ENCODE measurements at places on chromosomes 2 and 18. TPM values are rescaled to one million over a fixed set of nuclear protein-coding genes. Genes with fewer than 3 reads are reported as not detected.

The SLC5A7 gene
- total RNA-seq, result 0.17 TPM

The SOX11 gene
- total RNA-seq, result 26.5 TPM

The PTPRN gene
- 18.8 TPM for total RNA-seq

The TMEM169 gene
- 8.0 TPM for total RNA-seq

DNA sequence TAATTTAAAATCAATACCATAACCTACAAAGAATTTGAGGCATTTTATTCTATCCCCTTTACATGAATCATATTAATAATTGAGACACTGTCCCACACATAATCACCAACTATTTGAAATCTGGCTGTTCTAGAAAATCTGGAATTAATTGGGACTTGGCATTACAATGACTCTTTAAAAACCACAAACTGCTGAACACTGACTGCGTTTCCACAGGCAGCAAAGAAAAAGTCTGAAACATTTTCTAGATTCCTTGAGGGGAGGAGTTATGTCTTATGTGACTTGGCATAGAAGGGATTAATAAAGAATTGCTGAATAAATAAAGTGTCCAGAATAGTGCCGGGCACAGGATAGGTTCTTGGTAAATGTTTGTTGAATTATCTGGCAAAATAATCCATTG is 61.4 kb downstream of the GPR39 start:
- H3K27me3 ChIP-seq, result no peaks in the 10 kb centered on the region
- H3K36me3 ChIP-seq, result no peaks in the 10 kb centered on the region
- DNase-seq, result no peak
- H3K4me1 ChIP-seq, result no peaks in the 10 kb centered on the region
- H3K4me3 ChIP-seq, result no peak overlapping the region

DNA sequence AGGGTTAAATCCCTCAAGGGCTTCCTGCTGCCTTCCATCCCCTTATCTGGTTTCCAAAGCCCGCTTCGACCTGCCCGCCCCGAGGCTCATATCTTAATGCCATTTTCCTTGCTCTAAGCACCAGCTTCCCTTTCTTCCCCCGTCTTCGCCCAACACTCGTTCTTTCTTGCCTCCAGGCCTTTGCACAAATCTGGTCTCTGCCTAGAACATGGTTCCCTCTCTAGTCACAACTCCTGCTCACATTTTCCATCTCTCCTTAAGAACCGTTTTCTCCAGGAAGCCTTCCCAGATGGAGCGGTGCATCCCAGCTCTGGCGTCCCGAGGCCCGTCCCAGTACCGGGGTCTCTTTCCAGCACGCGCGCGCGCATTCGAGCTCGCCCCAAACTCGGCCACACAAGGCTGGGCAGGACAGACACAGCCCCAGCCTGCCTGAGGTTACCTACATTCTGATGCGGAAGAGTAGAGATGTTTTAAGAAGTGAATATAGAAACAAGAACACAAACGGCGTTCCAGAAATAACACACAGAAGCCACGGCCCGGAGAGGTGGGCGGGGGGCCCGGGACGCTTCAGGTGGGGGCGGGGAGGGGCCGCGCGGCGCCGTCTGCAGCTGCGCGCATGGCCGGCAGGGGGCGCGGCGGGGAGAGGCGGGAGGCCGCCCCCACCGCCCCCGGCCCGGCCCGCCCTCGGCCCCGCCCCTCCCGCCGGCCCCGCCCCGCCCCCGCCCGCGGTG is at the start of gene DGKD:
Gene DGKD, plus strand, starts transcription at position 726 of the 731 bp plus-strand sequence. CDS start 25 bp downstream, outside the sequence.
- peaks cover 5% of the 10 kb centered on the region for H3K4me1 ChIP-seq
- peaks cover 32% of the 10 kb centered on the region for H3K27me3 ChIP-seq
- H3K4me3 ChIP-seq, result peak within 1 kb of the TSS; percentile 85
- H3K27ac ChIP-seq, result no peak within 1 kb of the TSS

DNA sequence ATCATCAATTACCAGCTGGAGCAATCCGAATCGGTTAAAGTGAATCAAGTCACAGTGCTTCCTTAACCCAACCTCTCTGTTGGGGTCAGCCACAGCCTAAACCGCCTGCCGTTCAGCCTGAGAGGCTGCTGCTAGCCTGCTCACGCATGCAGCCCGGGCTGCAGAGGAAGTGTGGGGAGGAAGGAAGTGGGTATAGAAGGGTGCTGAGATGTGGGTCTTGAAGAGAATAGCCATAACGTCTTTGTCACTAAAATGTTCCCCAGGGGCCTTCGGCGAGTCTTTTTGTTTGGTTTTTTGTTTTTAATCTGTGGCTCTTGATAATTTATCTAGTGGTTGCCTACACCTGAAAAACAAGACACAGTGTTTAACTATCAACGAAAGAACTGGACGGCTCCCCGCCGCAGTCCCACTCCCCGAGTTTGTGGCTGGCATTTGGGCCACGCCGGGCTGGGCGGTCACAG is 496 bp upstream of the ITGA4 start:
- H3K27ac ChIP-seq, result no peak overlapping the region
- H3K27me3 ChIP-seq, result peaks cover 58% of the 10 kb centered on the region
- peak overlapping the region; percentile 68 for H3K4me3 ChIP-seq
- peak; percentile 61 for DNase-seq

- H3K27ac ChIP-seq, result no peak overlapping the region
- no peaks in the 10 kb centered on the region for H3K27me3 ChIP-seq
- no peak for DNase-seq
- no peak overlapping the region for H3K4me3 ChIP-seq
- no peaks in the 10 kb centered on the region for H3K36me3 ChIP-seq
- no peaks in the 10 kb centered on the region for H3K4me1 ChIP-seq
Measured at GRCh38 chr2:220876080-220876824, 695.9 kb downstream of the EPHA4 start.

DNA sequence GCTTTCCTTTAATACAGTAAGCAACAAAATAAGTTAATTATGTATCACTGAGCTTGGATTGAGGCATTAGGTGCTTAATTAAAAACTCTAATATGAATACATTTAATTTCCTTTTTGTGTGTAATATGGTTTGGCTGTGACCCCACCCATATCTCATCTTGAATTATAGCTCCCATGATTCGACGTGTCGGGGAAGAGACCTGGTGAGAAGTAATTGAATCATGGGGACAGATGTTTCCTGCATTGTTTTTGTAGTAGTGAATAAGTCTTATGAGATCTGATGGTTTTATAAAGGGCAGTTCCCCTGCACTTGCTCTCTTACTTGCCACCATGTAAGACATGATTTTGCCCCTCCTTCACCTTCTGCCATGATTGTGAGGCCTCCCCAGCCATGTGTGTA is 325.4 kb upstream of the CDH7 start:
- DNase-seq, result no peak
- no peaks in the 10 kb centered on the region for H3K27me3 ChIP-seq
- no peaks in the 10 kb centered on the region for H3K4me1 ChIP-seq
- no peaks in the 10 kb centered on the region for H3K36me3 ChIP-seq

DNA sequence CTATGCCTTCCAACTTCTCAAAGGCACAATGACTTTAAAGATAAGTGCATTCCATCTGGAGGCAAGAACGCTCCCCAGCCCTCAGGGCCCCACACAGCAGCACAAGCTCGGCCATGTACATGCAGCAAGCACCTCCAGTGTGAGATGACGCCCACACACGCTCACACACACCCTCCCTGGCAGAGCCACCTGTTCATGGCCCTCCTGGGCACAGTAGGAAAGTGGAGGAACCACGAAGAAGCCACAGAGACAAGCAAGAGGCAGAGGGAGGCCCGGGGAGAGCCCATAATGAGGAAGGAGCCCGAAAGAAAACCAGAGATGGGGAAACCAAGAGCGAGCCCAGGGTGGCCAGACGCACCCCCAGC is 21.7 kb downstream of the BIN1 start:
- no peak for DNase-seq
- no peaks in the 10 kb centered on the region for H3K27me3 ChIP-seq
- no peak overlapping the region for H3K27ac ChIP-seq
- H3K4me1 ChIP-seq, result peaks cover 26% of the 10 kb centered on the region
- H3K4me3 ChIP-seq, result no peak overlapping the region

GRCh38 chr2:168992591-168993349 is 38.4 kb downstream of the ABCB11 start:
- H3K36me3 ChIP-seq, result no peaks in the 10 kb centered on the region
- no peak overlapping the region for H3K27ac ChIP-seq
- H3K4me1 ChIP-seq, result no peaks in the 10 kb centered on the region
- no peak for DNase-seq
- H3K27me3 ChIP-seq, result no peaks in the 10 kb centered on the region

- no peaks in the 10 kb centered on the region for H3K4me1 ChIP-seq
- H3K36me3 ChIP-seq, result no peaks in the 10 kb centered on the region
- DNase-seq, result no peak
- no peaks in the 10 kb centered on the region for H3K27me3 ChIP-seq
Measured at GRCh38 chr2:176206136-176206535, 17.7 kb downstream of the HOXD1 start.

GRCh38 chr2:48723129-48723528 is 32.4 kb downstream of the LHCGR start:
- H3K4me1 ChIP-seq, result 0 out of 2 replicates have a peak, but pooled peaks cover 4% of the 10 kb centered on the region
- no peaks in the 10 kb centered on the region for H3K36me3 ChIP-seq
- no peak overlapping the region for H3K4me3 ChIP-seq
- no peak for DNase-seq
- no peaks in the 10 kb centered on the region for H3K27me3 ChIP-seq

- H3K4me1 ChIP-seq, result no peaks in the 10 kb centered on the region
- DNase-seq, result no peak
- H3K36me3 ChIP-seq, result no peaks in the 10 kb centered on the region
- H3K4me3 ChIP-seq, result no peak overlapping the region
- H3K27ac ChIP-seq, result no peak overlapping the region
Measured at GRCh38 chr2:215832791-215833190, 180.6 kb downstream of the MREG start.

- H3K4me1 ChIP-seq, result peaks cover 27% of the 10 kb centered on the region
- H3K36me3 ChIP-seq, result no peaks in the 10 kb centered on the region
- no peaks in the 10 kb centered on the region for H3K27me3 ChIP-seq
- H3K27ac ChIP-seq, result no peak overlapping the region
- DNase-seq, result no peak
Measured at GRCh38 chr2:17912266-17912691, 33.8 kb downstream of the KCNS3 start.

DNA sequence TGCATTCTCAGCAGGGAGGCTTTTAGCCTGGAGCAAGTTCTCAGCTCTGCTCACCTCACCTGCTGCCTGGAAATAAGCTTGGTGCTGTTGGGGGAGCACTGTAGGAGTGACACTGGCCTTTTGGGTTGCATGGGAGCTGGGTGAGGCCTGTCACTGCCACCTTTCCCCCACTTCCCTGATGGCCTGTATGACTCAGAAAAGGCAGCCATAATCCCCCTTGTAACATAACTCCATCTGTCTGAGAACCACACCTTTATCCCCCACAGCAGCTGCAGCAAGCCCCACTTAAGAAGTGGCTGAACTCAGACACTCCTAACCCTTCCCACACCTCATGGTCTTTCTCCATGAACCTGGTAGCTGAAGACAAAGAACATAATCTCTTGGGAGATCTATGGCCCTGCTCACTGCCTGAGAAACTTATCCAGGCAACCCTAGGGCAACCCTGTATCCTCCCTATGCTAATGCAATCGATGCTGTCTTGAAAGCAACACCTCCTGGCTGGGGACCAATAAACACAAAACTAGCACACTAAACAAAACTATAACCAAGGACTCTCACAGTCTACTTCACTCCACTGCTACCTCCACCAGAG is 258.9 kb upstream of the OSR1 start:
- no peak for DNase-seq
- H3K27me3 ChIP-seq, result no peaks in the 10 kb centered on the region
- H3K36me3 ChIP-seq, result no peaks in the 10 kb centered on the region
- no peaks in the 10 kb centered on the region for H3K4me1 ChIP-seq
- no peak overlapping the region for H3K4me3 ChIP-seq

GRCh38 chr2:206615417-206616089 is 26.7 kb upstream of the FAM237A start:
- no peak overlapping the region for H3K4me3 ChIP-seq
- H3K4me1 ChIP-seq, result no peaks in the 10 kb centered on the region
- no peaks in the 10 kb centered on the region for H3K27me3 ChIP-seq
- peak; percentile 12 for DNase-seq
- no peaks in the 10 kb centered on the region for H3K36me3 ChIP-seq

DNA sequence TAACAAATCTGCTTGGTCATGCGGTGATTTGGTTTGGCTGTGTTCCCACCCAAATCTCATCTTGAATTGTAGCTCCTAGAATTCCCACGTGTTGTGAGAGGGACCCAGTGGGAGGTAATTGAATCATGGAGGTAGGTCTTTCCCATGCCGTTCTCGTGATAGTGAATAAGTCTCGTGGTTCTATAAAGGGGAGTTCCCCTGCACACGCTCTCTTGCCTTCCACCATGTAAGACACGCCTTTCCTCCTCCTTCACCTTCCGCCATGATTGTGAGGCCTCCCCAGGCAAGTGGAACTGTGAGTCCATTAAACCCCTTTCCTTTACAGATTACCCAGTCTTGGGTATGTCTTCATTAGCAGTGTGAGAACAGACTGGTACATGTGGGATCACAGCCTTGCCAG is 36.7 kb downstream of the TRABD2A start:
- no peaks in the 10 kb centered on the region for H3K4me1 ChIP-seq
- H3K4me3 ChIP-seq, result no peak overlapping the region
- no peak for DNase-seq
- no peak overlapping the region for H3K27ac ChIP-seq
- no peaks in the 10 kb centered on the region for H3K36me3 ChIP-seq

- no peaks in the 10 kb centered on the region for H3K4me1 ChIP-seq
- no peak for DNase-seq
- H3K4me3 ChIP-seq, result no peak overlapping the region
- no peaks in the 10 kb centered on the region for H3K36me3 ChIP-seq
- no peak overlapping the region for H3K27ac ChIP-seq
- H3K27me3 ChIP-seq, result no peaks in the 10 kb centered on the region
Measured at GRCh38 chr2:160687629-160688028, 194.0 kb upstream of the RBMS1 start.

DNA sequence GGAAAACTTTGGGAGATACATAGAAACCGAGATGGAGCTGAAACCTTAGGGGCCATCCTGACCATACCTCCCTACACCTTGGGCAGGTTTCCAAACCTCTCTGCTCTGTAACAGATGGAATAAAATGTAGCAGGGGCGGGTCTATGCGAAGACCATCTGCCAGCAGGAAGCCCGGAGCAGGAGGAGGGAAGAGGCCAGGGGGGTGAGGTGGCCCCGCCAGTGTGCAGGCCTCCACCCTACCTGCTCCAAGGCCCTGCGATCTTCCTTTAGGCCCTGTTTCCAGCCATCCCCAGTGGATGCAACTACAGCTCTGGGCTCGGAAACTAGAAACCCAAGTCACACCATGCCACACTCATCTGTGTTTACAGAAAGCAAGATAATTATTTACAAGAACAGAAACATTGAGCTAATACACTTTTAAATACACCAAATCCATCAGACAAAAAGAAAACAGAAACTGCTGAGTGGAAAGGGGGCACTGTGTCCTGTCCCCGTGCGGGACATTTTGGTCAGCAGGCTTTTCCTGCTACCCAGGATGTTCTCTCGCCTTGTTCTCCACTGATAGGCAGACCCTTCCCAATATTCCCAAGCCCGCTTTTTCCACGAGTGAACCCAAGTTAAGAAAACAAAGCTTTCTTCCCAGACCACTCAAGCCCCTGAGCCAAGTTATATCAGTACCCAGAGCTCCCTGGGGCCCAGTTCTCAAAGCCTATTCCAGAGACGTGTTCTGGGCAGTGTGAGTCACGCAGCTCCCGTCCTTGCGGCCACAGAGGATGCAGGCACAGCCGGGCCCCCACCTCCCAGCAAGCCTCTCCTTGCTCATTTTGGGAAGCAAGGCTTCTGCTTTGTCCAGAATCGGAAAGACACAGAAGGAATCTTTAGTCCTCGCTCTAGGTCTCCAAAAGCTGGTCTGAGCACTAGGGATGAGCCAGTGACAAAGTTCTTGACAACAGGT is 17.3 kb downstream of the CIB4 start:
- no peaks in the 10 kb centered on the region for H3K4me1 ChIP-seq
- no peak overlapping the region for H3K27ac ChIP-seq
- no peaks in the 10 kb centered on the region for H3K27me3 ChIP-seq
- DNase-seq, result no peak
- H3K4me3 ChIP-seq, result no peak overlapping the region

Data from GM23338 (cell line).